SW480 (cell line): ENCODE measurements at places on chromosomes 1 and 21.
A peak's percentile ranks its signal among the peaks of the same experiment; 100 is the strongest.

DNA sequence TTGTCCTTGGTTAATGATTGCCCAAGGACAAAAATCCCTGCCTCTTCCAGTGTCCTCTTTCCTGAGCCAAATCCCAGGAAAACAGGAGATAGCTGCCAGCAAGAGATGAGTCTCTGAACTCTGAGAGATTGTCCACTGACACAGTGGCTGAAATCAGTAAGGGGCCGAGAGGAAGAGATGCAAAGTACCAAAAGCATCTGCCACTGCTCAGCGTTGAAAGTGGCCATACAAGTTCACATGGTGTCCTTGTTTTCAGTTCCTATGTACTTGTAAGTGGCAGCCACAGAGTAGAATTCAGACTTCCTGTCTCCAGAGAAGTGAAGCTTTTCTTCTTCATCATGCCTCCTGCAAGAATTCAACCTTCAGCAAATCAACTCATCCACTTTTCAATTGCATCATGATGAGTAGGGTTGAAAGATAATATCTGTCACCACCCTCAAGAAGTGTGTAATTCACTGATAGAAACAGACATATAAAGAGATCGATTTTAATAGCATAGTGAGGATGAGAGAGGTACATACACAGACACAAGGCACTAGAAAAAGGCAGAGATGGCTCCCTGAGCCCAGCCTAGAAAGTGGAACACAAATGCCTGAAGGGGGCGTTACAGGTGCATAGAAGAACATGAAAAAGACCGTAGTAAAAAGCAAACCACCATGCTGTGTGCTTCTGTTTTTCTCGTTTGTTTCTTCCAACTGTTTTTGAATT is 185.8 kb downstream of the MRPL39 start:
- DNase-seq: peak; percentile 34

GRCh38 chr1:212638492-212639151 is 30.1 kb downstream of the ATF3 start:
- no peak for DNase-seq

DNA sequence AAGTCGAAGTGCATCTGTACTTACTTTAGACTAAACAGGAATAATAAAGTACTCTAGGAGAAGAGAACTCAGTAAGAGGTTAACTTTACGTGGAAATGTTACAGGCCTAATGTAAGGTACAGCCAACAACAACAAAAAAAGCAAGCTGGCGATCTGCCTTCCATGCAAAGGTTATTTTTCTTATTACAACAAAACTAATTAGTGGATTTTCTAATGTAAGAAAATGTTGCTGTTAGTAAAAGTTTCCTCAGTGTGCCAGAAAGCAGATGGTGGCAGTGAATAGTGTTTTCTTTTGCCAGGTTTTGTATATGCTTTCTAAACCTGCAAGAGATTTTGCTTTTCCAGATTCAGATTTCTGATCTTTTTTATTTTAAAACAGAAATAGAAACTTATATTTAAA is 179.2 kb downstream of the NFIA start:
- no peak for DNase-seq

DNA sequence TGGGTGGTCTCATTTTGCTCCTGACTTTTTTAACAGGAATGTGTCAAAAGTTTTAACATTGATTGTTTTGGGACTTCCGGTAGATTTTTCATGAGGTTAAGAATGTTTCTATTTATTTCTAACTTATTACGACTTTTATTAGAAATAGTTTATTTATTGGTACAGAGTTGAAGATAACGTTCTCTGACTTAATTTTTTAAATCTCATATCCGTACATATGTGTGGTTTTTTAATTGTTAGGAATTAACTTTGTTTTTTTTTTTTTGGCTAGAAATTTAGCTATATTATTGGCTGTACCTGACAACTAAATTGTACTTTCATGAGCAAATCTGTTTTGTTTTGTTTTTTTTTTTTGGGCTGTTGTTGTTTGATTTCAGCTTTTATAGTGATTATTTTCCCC is 32.0 kb downstream of the RNF2 start:
- no peak for DNase-seq

DNA sequence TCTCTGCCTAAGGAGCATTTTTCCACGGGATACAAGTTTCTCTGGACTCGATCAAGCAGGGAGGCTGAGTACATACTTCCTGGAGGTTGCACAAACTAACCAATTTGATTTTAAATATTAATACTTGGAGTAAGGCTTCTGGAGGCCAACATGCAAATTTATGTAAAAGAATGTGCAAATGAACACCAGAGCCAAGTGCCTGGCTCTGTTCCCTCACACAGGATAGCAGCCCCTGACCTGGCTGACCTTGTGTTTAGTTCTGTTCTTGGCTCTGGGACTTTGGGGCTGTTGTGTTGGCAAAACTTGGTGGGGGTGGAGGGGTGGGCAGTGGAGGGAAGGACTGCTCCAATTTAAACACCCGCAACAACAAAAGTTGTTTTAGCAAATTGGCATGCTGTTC is 34.2 kb downstream of the CNIH3 start:
- DNase-seq: no peak

- no peak for DNase-seq
Observed at GRCh38 chr1:150558303-150558704, 9.1 kb downstream of the ADAMTSL4 start.

- no peak for DNase-seq
Observed at GRCh38 chr1:151171190-151171589, 4.6 kb downstream of the TMOD4 start.

DNA sequence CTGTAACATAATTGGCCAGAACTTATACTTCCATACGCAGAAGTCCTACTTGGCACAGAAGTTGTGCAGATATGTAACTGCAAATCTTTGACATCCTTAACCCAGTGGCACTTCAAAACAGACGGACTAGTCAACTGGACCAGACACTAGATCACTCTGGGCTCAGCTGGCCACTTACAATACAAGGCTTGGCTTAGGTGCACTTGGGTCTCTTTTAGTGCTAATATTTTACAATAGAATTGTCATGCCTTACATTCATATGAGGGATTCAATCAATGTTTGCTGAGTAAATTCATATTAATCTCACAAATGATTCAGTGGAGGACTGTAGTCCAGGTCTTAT is 20.1 kb downstream of the XKR8 start:
- DNase-seq: no peak

DNA sequence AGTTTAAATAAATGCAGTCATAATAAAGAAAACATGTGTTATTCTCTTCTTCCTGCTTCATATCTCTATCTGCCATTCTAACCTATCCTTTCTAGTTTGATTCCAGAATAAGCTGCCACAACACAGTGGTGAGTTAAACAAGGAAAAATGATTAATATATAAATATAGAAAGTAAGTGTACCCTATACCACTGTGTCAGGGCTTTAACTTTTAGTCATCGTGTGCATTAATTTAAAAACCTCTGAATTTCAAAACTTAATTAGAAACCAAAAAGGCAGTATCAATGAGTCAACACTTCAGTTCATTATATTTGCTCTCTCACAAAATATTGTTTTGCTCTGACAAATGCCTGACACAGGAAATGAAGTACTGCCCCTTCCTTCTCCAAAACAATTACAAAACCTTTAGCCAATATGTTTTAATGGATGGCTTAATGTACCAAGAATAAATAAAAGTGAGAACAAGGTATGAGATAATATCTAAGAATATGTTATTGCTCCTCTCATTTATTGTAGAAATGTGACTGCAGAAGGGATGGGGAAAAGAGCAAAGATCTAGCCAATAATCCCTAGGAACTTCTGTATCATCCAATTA is 634.8 kb downstream of the KCNT2 start:
- no peak for DNase-seq

DNA sequence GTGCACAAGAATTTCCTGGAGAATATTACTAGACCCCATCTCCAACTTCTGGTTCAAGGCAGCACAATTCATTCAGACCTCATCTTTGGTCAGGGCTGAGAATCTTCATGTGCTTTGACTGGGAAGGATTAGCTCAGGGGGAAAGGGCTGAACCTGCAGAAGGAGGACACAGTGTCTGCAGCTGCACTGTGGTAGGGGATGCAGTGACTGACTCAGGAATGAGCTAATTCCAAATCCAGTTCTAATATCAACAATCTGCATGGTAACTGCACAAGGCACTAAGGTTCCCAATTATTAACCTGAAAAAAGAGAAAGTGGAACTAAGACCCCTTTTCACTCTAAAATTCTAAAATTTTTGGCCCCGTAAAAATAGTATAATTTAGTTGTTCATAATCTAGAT is 31.6 kb downstream of the TTLL7 start:
- DNase-seq: no peak

DNA sequence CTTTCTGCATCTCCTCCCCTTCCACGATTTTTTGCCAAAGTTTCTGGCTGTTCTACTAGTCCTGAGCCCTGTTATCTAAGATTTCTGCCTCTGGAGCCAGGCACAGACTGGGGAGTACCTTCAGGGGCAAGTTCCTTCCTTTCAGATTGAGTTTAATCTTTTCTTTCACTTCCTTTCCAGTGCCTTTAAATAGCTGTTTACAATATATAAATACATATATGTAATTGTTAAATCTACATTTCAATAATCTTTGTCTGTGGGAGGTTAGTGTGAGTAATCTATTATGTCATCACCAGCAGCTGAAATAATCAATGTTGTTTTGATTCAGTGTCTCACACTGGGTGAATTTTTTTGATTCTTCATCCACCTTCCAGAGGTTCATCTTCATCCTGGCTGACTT is 31.8 kb downstream of the DIPK1A start:
- no peak for DNase-seq

DNA sequence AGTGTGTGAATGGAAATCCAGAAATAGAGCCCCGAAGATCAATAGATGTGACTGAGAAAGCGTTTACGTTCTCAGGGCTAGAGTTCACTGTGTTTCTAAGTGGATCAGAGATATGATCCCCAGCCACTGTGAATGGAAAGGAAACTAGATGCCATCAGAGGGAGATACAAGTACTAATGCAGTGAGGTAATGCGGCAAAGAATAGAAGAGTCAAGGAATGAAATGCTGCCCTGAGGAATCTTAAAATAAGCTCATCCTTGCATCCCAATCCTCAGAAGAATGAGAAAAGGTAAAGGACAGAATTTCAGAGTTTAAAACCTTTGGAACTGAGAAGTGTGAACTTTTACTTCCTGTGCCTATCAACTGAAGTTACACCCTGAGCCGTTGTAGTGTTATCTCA is 165.5 kb upstream of the ESRRG start:
- DNase-seq: no peak

GRCh38 chr1:100810360-100810759 is 84.3 kb downstream of the EXTL2 start:
- no peak for DNase-seq

DNA sequence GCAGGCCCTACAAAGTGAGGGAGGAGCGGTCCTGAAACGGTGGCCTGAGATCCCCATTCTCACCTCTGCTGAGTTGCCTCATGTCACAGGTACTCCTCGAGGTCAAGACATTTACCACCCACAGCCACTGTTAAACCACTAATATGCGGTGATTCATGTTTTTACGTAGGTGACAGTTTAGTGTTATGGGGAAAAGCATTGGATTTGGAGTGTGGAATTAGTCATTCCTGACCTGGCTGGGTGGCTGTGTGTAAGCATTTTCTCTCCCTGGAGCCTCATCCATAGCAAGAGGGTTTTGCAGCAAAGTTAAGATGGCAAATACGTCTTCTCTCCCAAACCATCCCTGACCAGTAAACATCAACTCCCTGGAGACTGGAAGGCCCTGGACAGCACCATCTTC is 57.8 kb upstream of the KCNJ6 start:
- DNase-seq: peak; percentile 25

DNA sequence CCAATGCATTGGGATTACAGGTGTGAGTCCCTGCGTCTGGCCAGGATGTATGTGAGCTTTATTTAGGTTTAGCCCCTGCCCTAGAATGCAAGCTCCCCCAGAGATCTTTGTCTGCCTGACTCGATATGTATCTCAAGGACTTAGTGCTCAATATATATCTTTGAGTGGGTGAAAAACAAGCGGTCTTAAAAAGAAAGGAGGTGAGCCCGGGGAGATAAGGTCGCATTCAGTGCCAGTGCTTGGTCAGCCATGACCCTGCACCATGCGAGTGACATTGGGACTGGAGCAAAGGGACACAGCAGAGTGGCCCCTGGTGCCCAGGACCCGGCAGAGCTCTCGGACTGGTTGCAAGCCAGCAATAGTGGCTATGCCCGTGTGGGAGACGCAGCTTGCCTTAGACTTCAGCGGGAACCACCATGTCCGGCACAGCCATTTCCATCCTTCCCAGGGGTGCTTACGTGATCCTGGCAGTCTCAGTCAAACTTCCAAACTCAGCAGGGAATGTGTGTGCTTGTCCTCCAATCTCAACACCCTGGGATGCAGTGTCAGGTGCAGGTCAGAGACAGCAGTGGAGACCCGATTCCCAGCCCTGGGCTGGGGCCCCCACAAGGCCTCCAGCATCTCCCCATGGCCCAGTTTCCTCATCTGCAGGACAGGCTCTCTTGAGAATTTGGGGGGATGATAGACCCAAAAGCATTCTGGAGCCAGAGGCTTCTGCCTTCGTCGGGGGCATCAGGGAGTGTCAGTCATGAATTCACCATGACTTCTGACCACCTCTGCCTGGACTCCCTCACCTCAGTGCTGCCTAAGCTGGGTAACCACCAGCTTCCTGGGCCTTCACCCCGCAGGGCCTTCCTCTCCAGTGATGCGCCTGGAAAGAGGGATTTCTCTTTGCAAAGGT is 1.8 kb downstream of the MX2 start:
- no peak for DNase-seq

DNA sequence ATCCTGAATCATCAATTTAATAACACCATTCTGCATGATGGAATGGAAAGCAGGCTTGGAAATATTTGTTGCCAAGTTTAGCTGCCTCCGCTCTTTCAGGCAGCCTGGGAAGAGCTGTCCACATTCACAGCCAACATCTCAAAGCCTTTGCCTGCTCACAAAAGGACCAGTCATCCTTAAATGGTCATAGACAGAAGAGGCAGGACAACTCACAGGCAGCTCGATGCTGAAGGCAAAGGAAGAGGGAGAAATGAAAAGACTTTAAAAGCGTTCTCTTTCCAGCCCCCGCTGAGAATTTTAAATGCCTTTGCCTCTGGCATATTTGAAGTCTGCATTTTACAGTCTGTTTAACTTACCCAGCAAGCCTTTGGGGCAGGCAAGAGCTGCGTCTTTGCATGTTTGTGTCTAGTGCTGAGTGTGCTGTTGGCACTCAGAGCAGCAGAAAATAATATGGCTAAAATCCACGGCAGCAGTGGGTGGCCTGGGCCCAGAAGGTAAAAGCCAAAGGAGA is 68.9 kb downstream of the NMNAT2 start:
- DNase-seq: no peak

DNA sequence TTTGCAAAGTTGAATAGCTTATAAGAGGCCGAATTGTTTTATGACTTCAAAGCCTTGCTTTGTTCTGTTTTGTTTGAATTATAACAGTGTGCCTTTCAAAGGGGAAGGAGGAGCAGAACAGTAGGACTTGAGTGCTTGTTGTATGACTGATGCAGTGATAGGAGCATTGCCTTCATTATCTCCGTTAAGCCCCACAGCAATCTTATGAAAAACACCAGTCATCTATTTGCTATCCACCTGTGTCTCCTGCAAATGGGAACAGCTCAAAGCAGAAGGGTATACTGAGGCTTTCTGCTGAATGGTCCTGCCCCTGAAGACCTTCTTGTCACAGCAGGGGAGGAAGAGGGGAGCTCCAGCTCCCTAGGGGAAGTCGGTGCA is 127.5 kb downstream of the RNF220 start:
- peak; percentile 75 for DNase-seq
